ENCODE measurements at places on chromosomes 6 and 20.
A peak's percentile ranks its signal among the peaks of the same experiment; 100 is the strongest.

DNA sequence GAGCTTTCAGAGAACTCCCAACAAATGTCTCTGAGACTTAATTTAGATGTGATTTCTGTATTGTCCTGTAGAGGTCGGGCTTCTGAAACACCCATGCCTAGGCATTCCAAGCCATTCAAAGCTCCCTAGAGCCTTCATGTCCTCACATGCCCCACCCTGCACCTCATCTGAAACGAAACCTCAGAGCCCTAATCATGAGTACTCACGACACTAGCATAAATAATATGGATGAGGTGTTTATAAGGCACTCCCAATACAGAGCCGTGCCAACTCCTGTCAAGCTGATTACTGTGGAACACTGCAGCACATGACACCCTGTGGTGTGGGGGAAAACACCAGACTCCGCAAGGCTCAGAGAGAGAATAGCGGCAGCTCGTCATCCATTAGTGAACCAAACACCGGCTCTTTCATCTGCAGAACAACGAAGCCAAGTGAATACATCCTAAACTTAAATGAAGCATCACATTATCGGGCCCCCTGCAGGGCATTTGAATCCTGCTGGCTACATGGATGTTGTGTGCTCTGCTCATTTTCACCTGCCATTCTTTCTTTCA, 83.8 kb downstream of the FNDC1 start:
- DNase-seq = peak; percentile 74

DNA sequence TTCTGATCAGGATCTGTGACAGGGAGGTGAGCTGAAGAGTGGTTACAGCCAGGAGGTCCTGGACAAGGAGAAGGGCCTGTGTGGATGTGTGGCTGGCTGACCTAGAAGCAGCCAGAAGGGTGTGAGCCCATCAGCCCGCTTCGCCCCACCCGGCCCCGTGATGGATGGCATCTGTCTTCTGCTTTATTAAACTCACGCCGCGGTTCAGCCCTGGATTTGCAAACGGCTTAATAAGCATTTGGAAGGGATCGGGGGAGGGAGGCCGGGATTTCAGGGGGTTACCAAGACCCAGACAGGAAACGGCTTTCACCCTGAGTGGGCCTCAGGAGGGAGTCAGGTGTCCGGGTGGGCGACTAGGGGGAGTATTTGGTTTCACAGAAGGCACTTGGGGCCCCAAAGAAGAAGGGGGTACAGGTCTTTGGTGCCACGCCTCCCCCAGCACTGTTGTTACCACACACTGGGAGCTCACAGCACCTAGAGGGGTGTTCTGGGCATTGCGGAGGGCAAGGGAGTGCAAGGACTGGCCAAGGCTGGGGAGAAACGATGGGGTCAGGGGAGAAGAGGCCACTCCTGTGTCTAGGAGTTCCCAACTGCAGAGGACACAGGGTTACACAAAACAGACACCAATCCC, 53.8 kb upstream of the FOXP4 start:
- DNase-seq = no peak

DNA sequence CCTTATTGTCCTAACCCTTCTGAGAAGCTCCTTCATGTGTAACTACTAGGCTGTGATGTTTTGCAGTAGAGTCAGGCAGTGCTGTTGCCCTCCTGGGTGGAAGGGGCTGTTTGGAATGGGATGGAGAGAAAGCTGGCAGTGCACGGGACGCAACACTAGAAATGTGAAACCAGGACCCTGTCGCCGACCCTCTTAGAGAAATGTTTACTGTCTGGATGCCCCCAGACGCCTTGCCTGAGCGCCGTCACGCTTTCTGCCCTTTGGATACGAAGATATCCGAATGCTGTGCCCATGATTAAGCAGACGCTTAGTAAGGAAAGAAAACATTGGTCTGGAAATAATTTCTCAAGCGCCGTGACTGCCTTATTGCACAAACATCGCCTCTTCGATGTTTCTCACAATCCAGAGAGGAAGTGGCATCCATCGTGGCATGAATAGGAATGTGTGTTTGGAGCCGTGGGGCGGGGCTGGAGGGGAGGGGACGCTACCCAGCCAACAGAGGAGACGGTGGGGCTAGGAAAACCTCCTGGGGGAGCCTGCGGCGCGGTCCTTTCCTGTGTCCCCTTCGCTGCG, 661 bp upstream of the PPP1R14C start:
- DNase-seq = peak; percentile 80

- peak; percentile 9 for DNase-seq
These were observed 37.7 kb downstream of the PEX7 start for GRCh38 chr6:136860043-136860442.

- DNase-seq = no peak
These were observed 191.6 kb downstream of the MYLK4 start for GRCh38 chr6:2558861-2559801.

- DNase-seq = no peak
These were observed 19.9 kb downstream of the COL9A1 start for GRCh38 chr6:70282919-70283461.

Measured in MCF 10A (cell line).